HS-27A (cell line): ENCODE measurements at places on chromosomes 6 and 20.

DNA sequence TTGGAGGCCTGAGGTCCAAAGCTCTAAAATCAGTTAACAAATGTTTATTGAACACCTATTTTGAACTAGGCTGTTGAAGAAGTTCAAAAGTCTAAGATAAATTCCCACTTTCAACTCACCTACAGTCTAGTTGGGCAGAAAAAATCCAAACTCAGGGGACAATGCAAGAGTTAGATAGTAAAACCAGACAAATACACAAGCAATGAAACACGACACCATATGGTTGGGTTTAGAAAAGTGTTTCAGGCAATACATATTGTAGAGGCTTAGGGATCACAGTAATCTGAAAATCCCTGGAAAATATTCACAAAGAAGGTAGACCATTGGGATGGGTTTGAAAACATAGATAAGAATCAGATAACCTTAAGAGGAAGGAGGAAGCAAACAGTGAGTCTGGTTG is 1.3 kb upstream of the CARMIL1 start:
- DNase-seq = no peak

- no peak for DNase-seq
These were observed 14.7 kb upstream of the C6orf141 start for GRCh38 chr6:49535795-49536194.

DNA sequence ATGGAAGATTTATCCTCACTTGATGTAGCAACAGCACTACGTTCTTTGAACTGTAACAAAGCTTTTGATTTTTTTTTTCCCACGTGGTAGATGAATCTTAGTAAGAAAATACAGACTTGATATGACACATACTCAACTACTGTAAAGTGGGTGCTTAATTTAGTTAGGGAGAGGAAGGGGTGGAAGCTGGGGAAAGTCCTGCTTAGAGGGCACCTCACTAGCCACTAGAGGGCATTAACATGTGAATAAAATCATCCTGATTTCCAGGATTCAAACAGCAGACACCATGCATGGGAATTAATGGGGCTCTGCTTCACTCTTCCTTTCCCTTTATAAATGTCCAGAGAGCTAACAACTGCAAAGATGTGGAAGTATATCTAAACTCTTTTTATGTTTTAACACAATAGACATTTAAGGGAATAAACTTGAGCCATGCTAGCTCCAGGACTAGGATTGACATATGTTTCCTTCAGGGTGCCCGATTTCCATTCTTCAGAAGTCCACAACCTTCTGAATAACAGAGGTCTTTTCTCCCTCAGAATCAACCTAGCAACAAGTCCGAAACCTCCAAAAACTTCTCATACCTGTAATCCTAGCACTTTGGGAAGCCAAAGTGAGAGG is 250.1 kb downstream of the ATXN1 start:
- DNase-seq = peak; percentile 24

DNA sequence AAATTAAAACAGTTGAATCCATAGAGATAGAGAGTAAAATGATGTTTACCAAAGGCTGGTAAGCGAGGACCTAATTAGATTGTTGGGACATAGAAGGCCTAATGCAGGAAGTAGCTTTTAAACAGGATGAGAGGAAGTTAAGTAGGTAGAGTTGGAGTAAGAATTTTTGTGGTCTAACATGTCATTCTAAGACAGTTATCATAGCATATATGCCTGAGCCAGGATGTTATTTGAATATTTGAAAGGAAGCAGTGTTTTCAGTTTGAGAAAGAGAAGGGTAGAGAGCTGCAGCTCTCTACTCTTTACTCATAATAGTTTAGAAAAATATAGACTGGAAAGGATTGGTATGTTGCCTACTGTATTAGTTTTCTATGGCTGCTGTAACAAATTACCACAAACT is 121.6 kb downstream of the MEI4 start:
- DNase-seq = no peak

- DNase-seq = no peak
These were observed 13.8 kb downstream of the TREM1 start for GRCh38 chr6:41272591-41273240.

- DNase-seq = no peak
These were observed 31.2 kb upstream of the HMGA1 start for GRCh38 chr6:34205466-34205865.

- DNase-seq = no peak
These were observed 8.5 kb downstream of the SYNGAP1 start for GRCh38 chr6:33428224-33428965.

- DNase-seq = no peak
These were observed 661 bp upstream of the HEBP2 start for GRCh38 chr6:138403324-138403800.

GRCh38 chr6:74927299-74927698 is 278.6 kb downstream of the COL12A1 start:
- DNase-seq = no peak

DNA sequence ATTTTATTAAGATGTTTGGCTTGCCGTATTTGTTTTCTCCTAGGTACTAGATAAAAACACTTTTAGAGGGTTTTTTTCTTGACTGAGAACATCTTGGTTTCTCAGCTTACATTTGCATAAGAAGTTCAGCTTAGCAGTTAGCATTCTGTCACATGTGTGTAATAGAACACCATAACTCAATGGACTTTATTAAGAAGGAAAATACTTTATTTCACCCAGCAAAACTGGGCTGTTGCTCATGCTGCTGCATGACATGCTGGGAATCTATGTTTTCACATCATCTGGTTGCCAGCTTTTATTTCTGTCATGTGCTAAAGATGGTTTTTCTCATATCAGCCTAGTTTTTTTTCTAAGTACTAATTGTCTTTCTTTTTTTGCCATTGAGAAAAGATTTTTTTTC is 144.6 kb downstream of the UTRN start:
- DNase-seq = no peak

GRCh38 chr6:128569732-128570679 is 49.6 kb upstream of the PTPRK start:
- peak; percentile 97 for DNase-seq

- DNase-seq = no peak
These were observed 470.2 kb upstream of the HSF2 start for GRCh38 chr6:121929301-121929700.

- no peak for DNase-seq
These were observed 9.3 kb upstream of the ARID1B start for GRCh38 chr6:156767603-156768467.

- DNase-seq = no peak
These were observed 286.6 kb downstream of the TENT5A start for GRCh38 chr6:81465859-81466258.

GRCh38 chr6:31356216-31356945 is 598 bp downstream of the HLA-B start:
- no peak for DNase-seq

DNA sequence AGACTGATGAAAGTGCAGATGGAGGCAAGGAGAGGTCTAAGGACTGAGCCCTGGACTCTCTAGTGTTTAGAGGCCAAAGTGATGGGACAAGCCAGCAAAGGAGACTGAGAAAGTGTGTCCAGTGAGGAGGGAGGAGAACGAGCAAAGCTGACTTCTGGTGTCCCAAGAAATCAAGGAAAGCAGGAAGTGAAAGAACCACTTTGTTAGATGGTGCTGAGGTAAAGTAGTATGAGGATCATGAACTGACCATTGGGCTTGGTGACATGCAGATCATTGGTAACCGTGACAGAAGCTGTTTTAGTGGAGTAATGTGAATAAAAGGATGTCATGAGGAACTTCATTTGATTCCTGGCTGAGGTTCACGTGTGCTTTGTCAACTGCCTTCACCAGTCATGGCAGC is 108.4 kb downstream of the SLX4IP start:
- no peak for DNase-seq

DNA sequence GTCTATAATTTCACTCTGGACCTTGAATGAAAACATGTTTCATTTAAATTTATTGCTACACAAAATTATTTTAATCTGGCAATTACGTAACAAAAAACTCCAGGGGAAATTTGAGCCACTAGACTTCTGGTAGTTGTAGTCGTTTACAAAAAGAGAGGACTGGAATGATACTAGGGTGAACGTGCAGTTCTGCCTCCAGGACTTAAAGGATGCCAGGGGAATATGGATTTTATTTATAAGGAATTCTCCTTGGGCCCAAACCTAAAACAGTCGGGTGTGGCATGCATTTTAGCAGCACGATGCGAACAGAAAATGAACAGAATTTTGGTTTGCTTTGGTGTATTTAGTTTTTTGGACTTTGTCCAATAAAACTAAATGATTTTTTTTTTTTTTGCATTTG is 76.9 kb downstream of the PRL start:
- no peak for DNase-seq

DNA sequence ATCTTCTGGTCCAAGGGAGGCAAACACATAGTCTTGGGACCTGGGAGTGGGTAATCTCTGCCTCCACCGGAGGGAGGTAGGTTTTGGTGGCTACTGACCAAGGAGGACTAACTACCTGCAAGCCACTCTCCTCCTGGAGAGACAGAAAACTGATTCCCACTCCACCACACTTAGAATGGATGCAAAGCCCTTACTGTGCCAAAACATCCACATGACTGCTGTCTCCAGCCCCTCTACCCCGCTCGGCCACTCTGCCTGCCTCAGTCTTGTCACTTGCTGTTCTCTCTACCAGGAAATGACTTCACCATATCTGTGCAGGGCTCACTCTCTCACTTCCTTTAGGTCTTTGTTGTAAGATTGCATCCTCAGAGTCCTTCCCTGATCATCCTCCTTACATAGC is 129.5 kb upstream of the ARG1 start:
- DNase-seq = no peak

DNA sequence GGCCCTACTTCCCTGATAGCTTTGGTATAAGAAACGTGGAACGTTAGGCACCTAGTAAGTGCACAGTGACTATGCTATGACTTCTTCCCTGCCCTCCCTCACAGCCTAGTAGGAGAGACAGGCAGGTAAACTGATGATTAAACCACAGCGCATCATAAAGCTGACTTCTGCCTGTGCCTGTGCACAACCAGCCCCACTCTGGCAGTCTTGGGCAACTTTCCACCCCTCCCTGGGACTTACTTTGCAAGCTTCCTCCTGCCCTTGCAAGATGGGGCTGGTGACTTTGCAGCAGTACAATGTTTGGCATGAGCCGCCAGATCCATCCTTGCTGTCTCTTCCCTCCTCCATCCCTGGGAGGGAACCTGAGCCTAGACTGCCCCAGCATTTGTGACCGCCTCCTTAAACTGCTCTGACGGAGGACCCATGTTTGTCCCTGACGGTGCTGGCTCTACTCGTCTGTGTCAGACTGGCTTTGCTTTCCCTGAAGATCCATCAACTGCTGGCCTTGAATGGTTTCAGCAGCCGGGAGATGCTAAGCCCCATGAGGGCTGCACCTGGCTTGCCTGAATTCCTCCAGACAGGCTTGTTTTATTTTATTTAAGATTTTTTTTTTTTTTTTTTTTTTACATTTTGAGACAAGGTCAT is 36.1 kb downstream of the EFCAB8 start:
- DNase-seq = no peak

- DNase-seq = no peak
These were observed 31.8 kb downstream of the SLX4IP start for GRCh38 chr20:10466855-10467254.

DNA sequence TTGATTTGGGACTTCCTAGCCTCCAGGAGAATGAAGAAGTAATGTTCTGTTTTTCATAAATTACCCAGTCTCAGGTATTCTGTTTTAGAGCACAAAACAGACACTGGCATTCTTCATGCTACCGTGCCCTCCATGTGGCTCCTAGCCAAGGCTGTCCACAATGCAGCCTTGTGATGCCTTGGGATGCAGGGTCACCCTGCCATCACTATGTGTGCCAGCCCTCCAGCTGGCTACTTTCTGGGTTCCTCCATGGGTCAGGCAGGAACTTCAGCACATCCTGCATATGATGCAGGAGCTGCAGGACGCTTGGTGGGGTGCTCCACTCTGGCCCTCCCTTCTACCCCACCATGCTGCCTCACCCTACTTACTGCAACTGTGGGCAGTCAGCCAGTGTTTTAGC is 38.0 kb upstream of the FAM50B start:
- DNase-seq = no peak

- DNase-seq = no peak
These were observed 765.9 kb downstream of the BCKDHB start for GRCh38 chr6:80872199-80872950.

- no peak for DNase-seq
These were observed 71.5 kb upstream of the BMP2 start for GRCh38 chr20:6696001-6696400.

- no peak for DNase-seq
These were observed 5.4 kb downstream of the SLC22A23 start for GRCh38 chr6:3451498-3451897.

GRCh38 chr6:28897369-28897745 is 26.4 kb downstream of the TRIM27 start:
- no peak for DNase-seq

DNA sequence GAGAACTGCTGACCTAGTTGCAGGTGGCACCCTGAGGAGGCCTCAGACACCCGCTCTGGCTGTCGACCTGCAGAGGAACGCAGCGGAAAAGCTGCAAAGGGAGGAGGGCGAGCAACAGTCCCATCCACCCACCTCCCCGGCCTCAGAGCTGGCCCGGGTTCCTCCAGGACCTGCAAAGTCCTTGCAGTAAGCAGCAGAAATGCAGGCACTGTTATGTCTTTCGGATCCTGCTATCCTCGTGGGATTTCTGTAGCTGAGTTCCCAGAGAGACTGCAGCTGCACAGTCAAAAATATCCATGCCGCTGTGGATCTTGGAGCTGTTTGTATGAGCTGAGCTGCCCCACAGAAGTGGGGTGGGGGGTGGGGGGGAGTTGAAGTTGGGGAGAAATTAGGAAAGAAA is 251.3 kb downstream of the ANKRD60 start:
- DNase-seq = no peak

GRCh38 chr20:13089950-13090469 is 81.2 kb downstream of the SPTLC3 start:
- DNase-seq = no peak
